ENCODE measurements at places on chromosomes 1 and 21.

DNA sequence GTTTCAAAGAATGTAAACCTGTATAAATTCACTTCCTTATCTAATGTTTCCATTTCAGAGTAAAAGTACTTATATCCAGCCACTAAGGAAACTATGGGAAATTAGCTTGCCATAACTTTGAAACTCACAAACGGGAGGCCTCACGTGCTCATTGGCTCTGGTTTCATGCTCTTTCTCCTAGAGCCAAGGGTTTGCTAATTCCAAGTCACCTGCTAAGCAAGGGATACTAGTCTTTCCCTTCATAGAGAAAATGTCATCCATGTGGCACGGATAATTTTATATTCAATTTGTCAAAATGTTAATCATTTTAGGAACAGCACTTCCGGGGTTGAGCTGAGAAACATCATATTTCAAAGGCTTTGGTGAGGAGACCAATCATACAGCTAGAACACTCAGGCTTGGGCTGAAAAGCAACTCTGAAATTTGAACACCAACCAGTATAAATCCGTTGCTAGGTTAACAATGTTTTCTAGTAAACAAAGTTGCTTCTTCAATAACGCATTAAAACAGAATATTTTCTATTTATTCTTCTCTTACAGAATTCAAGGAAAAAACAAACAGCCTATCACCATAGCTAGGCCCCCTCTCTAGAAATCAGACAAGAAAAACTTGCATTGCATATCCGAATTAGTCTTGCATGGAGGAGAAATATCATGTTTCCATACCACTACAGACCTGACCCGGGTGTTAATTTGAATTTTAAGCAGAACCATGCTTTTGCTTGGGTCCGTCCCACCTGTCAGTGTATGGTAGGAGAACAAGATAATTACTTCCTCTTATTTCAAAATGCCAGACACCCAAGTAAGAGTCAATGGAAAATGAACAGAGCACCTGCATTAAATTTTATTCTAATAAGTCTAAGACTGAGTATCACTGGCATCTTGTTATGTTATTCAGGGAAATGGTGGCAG is 196.1 kb upstream of the ESRRG start:
- no peak for DNase-seq

DNA sequence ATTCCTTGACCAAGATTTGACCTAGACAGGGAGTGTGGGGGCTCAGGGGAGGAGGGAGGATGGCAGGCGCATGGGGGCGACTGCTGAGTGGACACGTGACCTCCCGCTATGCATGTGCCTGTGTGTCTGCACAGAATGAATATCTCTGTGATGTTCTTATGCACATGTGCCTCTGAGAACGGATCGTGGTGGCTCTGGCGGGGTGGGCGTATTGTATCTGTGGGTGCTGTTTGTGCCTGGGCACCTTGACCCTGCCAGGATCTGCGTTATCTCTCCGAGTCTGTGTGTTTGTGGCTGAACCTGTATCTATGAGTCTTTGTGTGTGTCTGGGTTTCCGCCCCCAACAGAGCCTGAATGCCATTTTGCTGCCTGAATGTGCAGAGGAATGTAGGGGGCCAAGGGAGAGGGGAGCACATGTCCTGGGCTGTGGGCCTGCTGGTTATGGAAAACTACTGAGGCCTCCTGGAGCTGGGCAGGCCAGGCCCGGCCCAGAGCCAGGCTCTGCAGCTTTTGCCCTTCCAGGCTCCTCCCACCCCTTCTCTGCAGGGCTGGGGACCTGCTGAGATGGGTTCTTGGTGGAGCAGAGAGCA is 102.5 kb downstream of the EBNA1BP2 start:
- no peak for DNase-seq

DNA sequence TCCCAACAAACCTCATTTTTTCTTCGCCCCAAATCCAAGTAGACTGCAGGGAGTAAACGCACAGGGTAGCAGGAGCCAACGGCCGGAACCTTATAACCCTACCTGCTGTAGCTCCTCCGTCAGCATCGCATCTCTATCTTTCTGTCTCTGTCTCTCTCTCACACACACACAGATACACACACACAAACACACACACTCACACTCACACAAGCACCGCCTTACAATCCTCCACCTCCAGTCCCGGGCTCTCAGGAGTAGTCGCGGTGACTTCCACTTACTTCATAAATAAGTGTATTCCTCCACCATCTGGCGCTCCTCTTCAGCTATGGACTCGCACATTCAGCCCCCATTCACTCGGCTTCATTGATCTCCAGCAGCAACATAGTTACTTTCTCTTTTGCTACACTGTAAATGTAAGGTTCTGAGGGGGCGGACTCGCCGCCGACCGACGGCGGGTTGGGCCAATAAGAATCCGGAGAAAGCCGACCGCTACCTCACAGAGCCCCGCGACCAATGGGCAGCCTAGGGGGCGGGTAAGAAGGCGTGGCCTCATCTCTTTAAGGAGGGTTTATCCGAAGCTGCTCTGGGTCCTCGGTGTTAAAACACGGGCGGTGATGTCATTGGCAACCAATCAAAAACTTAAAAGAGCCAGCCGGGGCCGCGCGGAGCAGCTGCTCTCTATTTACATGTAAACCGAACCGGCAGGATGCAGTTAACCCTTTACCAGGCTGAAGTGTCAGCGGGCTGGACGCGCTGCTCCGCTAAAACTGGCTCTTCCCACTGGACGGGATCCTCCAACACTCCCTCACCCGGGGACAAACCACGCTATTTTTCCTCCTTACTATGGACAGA is at the start of gene DUSP10:
Gene DUSP10, minus strand, starts transcription at position 387 of the 852 bp plus-strand sequence. CDS start 2,345 bp downstream, outside the sequence.
- peak; percentile 96 for DNase-seq

- no peak for DNase-seq
These were observed 874.8 kb downstream of the KCNT2 start for GRCh38 chr1:195733408-195733807.

GRCh38 chr1:27154469-27154990 is 395 bp downstream of the SLC9A1 start:
- DNase-seq = no peak

GRCh38 chr21:33033961-33034413 is 8.3 kb downstream of the OLIG2 start:
- DNase-seq = no peak

GRCh38 chr1:19425646-19426239 is 59.6 kb downstream of the CAPZB start:
- no peak for DNase-seq

- DNase-seq = no peak
These were observed 12.3 kb upstream of the PNRC2 start for GRCh38 chr1:23947366-23947765.

- DNase-seq = no peak
These were observed 79.7 kb upstream of the CHODL start for GRCh38 chr21:18164933-18165332.

Measured in stimulated activated CD8-positive, alpha-beta memory T cell treated with anti-CD3 and anti-CD28 coated beads, Interleukin-12 subunit alpha, Interleukin-12 subunit beta, amount 100 ng/mL, for 1 hour (primary cell).